Occipital lobe (tissue), 3 donors: ENCODE measurements at places on chromosomes 7 and 10. TPM values are rescaled to one million over a fixed set of nuclear protein-coding genes. Genes with fewer than 3 reads are reported as not detected.

DNA sequence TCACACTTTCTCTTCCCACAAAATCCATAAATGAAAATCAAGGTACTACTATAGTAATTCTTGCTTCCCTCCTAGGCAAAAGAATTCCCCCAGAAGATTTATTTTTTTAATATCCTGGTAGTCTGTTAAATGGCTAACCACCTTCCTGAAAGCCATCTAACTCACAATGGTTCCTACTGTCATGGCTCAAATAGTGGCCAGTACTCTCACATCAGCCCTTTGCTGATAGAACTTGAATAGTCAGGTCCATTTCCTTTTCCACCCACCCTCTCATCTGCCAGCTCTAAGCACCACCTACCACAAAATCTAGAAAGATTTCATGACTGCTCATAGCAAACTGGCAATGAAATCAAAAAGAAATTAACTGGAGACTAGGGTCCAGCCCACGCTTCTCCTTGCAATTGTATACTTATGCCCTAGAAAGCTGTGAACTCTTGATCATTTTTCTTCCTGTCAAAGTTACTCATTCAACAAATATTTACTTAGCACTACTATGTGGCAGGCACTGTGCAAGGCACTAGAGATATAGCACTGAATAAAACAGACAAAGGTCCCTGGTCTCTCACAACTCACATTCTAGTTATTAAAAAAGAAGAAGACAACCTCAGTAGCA, 60.4 kb downstream of the ARMH3 start:
- DNase-seq, result no peak

DNA sequence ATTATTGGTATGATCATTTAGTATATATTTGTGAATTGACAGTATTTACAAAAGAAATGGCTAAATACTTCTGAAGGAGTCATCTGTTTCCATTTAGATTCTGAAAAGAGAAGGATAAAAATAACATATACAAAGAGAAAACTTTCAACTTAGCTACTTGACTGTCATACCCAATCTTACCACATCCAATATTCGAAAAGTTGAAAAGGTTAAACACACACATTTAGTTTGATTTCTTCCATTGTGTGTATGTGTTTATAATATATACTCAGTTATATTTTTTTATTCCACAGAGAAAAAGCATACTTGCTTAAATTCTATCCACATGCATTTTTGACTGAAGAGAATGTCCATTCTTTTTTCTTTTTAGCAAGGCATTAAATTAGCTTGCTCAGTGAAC, 470.7 kb downstream of the TFEC start:
- no peak for DNase-seq

DNA sequence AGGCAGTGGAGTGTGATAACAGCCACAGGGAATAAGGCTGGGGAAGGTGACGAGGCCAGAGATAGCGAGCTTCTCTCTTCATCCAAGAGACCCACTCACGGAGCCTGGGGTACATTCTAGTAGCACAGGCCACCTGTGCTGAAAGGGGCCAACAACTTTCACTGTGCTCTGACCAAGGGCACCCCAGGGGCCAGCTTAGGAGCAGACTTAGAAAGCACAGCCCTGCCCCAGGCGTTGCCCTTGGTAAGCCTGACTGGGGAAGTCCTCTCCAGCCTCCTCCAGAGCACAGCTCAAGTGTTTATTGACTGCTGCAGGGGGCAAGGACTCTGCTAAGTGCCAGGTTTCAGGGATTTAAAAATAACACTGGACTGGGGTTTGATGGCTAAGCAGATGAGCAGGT, 44.7 kb downstream of the EBF3 start:
- DNase-seq, result no peak

GRCh38 chr10:5654218-5654755, 12.1 kb downstream of the ASB13 start:
- DNase-seq, result no peak

- DNase-seq, result no peak
Measured at GRCh38 chr10:86644794-86645445, 9.4 kb upstream of the OPN4 start.

DNA sequence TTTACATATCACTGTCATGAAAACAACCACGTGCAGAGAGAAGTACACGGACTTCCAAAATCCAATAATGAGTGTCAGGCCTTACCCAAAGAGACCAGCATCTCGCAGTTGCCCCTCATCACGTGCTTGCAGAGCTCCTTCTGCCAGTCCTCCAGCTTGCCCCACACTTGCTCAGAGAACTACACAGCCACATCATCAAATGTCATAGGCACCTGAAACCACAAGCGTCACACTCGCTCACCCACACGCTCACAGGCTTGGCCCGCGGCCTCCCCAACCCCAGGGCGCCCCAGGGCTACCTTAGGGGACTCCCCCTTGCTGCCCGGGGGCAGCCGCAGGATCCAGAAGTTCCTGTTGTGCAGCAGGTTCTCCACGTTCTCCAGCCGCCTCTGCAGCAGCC, 123.4 kb upstream of the ZNF746 start:
- no peak for DNase-seq

GRCh38 chr7:21538936-21539495, 3.8 kb upstream of the DNAH11 start:
- no peak for DNase-seq

DNA sequence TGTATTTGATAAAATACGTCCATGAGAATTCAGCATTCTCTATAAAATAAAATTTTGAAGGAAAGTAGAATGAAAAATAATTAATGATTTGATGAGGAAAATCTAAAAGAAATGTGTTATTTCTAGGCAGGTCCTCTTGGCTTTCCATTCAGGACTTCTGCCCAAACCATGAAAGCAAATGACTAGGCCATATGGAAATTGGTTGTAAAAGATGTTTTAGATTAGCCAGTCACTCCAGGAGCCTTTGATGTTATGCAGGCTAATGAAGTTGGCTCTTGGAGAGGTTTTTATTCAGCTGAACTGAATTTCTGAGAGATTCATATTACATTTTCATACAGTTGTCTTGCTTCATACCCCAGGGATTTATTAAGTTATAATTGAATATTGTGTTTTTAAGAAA, 452.8 kb downstream of the SDK1 start:
- DNase-seq, result no peak

Gene CHAT
- total RNA-seq, result 0.62 TPM

Gene ABCB8
- total RNA-seq, result 24.3 TPM

Gene NPY4R
- not detected for total RNA-seq

Gene ABLIM1
- 103 TPM for total RNA-seq

Gene HOXA10
- not detected for total RNA-seq
